ENCODE measurements at places on chromosomes 13 and 19. TPM values are rescaled to one million over a fixed set of nuclear protein-coding genes. Genes with fewer than 3 reads are reported as not detected.

DNA sequence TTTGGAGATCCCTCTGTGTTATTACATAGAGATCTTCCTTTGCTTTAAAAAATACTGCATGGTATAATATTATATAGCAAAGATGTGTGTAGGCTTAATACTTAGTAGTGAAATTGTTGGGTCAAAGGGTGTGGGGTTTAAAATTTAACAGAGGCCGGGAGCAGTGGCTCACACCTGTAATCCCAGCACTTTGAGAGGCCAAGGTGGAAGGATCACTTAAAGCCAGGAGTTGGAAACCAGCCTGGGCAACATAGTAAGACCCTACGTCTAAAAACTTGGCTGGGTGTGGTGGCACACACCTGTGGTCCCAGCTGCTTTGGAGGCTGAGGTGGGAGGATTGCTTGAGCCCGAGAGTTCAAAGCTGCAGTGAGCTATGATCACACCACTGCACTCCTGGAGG, 22.3 kb upstream of the CEBPA start:
- DNase-seq = no peak

GRCh38 chr13:97385854-97386253, 48.1 kb upstream of the RAP2A start:
- DNase-seq = no peak

GRCh38 chr13:86960876-86961275, 710.3 kb upstream of the SLITRK5 start:
- DNase-seq = no peak

Gene SELENOV
- total RNA-seq = not detected

Gene HIF3A
- total RNA-seq = 87.7 TPM

Gene CLEC17A
- not detected for total RNA-seq

Gene ACER1
- not detected for total RNA-seq
